ENCODE measurements at places on chromosomes 2 and 18.

- DNase-seq = no peak
These were observed 92.0 kb downstream of the LRP1B start for GRCh38 chr2:142038826-142039225.

DNA sequence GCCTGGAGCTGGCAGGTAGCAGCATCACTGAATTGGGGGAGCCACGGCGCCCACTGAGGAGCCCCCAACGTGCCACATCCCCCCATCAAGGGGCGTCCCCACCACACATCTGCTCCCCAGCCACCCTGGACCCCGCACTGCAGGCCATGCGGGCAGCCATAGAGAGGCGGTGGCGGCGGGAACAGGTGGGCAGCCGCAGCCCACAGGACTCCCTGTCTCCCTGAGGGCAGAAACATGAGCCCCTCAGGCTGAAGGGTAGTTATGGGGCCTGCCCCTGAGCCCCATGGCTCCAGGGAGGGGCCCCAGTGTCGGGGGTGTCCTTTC is 26.6 kb downstream of the CROCC2 start:
- no peak for DNase-seq

DNA sequence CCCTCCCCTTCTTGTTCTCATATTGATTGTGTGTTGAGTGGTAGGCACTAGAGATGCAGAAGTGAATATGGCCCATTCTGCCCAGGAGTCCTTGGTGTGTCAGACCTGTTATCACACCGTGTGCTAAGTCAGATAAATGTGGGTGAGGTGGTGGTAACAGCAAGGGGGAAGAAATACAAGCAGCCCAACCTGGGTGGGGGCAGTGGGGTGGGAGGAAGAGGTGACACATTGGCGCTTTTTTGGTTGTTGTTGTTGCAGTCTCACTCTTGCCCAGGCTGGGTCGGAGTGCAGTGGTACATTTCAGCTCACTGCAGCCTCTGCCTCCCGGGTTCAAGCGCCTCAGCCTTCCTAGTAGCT is 12.8 kb downstream of the B3GNT2 start:
- no peak for DNase-seq

- DNase-seq = no peak
These were observed 560 bp upstream of the DUSP2 start for GRCh38 chr2:96145848-96146152.

DNA sequence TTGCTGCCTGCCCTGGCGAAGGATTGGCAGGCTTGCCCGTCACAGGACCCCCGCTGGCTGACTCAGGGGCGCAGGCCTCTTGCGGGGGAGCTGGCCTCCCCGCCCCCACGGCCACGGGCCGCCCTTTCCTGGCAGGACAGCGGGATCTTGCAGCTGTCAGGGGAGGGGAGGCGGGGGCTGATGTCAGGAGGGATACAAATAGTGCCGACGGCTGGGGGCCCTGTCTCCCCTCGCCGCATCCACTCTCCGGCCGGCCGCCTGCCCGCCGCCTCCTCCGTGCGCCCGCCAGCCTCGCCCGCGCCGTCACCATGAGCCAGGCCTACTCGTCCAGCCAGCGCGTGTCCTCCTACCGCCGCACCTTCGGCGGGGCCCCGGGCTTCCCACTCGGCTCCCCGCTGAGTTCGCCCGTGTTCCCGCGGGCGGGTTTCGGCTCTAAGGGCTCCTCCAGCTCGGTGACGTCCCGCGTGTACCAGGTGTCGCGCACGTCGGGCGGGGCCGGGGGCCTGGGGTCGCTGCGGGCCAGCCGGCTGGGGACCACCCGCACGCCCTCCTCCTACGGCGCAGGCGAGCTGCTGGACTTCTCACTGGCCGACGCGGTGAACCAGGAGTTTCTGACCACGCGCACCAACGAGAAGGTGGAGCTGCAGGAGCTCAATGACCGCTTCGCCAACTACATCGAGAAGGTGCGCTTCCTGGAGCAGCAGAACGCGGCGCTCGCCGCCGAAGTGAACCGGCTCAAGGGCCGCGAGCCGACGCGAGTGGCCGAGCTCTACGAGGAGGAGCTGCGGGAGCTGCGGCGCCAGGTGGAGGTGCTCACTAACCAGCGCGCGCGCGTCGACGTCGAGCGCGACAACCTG is at the start of gene DES:
Gene DES (plus strand): TSS at position 223 of the 857 bp plus-strand sequence. CDS start 86 bp downstream, at position 309.
- DNase-seq = no peak

DNA sequence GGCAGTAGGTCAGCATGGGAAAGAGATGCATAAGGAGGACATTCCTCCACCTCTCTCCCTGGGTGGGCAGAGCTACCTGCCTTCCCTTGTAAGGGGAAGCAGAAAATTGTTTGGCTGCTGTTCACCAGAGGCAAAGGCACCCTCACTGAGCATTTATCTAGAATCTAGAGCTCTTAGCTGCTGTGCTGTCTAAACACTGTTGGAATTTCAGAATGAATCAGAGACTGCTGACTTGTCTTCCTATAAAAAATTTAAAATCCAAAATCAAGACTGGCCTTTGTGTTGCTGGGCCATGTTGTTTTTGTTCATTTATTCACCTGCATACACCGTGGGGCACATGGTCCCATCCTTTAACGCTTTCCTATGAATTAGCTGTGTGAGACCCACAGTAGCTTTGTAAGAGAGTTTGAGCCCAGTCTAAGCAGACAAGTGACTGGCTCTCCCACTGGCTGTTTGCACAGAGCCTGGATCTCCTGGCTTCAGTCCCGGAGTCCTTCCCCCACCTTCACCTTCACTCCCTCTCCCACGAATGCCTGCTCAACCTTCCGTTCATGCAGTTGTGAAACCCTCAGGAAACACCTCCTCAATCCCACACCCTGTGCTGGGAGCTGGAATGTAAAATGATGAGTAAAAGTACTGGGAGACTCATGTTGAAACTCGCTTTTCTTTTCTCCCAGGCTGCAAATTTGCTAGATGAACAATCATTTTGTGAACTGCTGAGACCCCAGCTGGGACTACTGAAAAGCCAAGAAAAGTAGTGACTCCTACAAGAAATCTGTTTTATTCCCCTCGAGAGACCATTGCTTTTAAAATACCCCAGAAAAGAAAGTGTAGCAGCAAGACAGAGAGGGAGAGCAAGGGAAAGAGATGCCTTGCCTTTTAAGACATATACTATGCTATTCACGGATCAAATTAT is 76.2 kb downstream of the FAM168B start:
- no peak for DNase-seq

- no peak for DNase-seq
These were observed 2.1 kb downstream of the KCNG2 start for GRCh38 chr18:79799619-79800370.

DNA sequence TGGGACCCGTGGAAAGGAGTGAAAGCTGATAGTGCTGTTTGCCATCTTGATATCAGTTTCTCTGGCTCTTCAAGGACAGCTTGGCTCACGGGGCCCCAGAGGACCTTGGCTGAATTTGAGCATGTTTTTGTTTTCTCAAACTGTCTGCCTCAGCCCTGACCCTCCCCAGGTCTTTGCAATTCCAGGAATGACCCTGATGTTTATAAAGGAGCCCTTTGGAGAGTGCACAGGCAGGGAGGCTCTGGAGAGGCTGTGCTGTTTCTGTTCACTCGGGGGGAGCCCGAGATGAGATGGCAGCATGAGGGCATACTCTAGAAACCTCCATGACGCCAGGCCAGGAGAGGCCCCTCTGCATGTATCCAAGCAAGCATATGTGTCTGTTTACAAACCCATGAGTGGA is 16.4 kb downstream of the IGFBP2 start:
- no peak for DNase-seq

DNA sequence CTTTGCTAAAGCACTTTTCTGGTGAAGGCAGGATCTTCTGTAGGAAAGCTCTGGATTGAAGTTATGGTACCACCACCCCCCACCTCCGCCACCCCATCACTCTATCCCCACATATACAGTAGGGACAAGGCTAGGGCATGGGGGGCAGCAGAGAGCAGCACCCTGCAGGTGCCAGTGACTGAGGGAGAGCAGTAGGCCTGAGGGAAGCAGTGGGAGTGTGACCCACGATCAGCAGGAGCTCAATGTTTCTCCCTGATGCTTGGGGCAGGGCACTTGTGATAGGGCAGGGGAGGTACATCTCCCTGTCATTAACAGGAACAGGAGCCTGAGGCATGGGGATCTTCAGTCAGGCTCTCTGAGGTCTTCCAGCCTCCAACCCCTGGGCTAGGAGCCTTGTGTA is 121.6 kb downstream of the ZFP36L2 start:
- no peak for DNase-seq

DNA sequence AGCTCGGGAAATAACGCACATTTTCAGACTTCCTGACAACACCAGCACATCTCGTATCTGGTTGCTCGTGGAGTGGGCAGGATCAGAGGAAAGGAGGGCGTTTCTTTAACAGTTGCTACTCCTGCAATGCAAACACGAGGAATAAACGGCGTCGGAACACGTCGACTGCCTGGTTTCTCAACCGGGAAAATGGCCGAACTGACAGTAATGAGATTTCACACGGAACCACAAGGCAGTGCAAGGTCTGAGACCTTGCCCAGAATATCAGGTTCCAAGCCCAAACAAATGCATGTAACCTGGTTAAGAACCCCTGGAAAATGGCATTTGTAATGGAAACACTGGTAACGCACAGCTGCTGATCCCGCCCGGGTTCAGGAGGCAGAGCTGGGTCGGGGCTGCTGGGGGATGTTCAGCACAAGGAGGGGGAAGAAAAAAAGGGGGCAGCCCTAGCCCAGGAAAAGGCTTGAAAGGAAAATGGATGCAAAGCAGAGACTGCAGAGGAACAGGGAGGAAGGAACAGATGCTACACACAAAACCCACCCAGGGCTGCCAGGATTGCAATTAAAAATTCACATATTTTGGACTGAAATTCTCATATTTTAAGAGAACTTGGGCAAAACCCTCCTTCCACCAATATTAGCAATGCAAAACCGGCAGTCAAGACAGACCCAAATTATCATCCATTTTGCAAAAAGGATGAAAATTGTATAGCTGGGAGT is 61.6 kb upstream of the KLHL29 start:
- no peak for DNase-seq

GRCh38 chr2:191369034-191369433 is 123.8 kb downstream of the MYO1B start:
- DNase-seq = no peak

DNA sequence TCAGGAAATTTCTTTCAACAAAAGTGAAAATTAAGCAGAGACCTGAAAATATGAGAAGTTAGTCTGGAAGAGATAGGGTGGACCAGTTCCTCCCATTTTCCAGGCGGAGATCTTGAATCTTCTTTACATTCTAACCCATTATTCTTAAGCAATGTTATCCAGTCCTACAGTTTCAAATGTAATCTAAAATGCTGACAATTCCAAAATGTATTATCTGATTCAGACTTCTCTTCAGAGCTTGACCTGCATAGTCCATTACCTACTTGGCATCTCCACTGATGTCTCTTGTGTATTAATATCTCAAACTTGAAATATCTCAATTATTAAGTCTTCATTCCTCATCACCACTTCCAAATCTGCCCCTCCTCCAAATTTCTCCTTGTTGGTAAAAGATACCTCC is 28.4 kb upstream of the SLC39A10 start:
- no peak for DNase-seq

DNA sequence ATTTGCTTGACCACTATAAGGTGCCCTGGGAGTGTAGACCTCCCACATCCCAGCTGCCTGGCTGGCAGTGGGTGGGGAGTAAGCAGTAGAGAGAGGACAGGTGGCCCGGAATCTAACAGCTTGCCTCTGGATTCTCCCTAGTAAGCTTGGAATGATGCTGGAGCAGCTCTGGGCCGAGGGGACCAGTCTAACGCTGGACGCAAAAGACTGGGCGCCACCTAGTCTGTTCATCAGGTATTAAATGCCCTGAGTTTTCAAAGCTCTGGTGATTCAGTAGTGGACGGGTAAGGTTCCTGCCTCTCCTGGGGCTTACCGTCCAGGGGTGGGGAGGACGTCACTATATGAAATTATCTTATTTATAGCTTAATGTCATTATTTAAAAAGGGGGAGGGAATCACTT is 648 bp upstream of the LYPD6B start:
- DNase-seq = no peak

Data from stimulated activated CD8-positive, alpha-beta memory T cell treated with anti-CD3 and anti-CD28 coated beads, Interleukin-7, amount 100 ng/mL, for 1 hour (primary cell).